Stimulated activated naive CD4-positive, alpha-beta T cell treated with Interleukin-2 at 50 U/mL for 16 hours (primary cell): ENCODE measurements at places on chromosomes 11 and 22.

- DNase-seq = no peak
These were observed 1.7 kb downstream of the OSBPL5 start for GRCh38 chr11:3163241-3163981.

DNA sequence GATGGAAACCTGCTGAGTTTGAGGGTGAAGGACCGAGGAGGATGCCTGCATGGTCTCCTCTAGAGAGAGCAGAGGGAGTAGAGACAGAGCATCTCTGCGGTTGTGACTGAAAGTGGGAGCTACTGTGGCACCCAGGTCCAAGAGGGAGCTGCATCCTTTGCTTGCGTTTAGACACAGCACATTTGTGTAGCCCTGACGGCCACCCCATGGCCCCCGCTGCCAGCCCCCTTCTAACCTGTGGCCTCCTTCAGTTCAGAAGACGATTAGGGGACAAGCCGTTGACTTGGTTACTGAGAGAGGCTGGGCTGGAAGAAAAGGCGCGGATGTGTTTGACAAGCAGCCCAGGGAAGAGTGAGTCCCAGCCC lies 690.9 kb downstream of the BRD1 start:
- DNase-seq = no peak

- DNase-seq = no peak
These were observed 27.6 kb upstream of the PAMR1 start for GRCh38 chr11:35553021-35553420.

- DNase-seq = no peak
These were observed 149.4 kb downstream of the DBX1 start for GRCh38 chr11:20010851-20011225.

DNA sequence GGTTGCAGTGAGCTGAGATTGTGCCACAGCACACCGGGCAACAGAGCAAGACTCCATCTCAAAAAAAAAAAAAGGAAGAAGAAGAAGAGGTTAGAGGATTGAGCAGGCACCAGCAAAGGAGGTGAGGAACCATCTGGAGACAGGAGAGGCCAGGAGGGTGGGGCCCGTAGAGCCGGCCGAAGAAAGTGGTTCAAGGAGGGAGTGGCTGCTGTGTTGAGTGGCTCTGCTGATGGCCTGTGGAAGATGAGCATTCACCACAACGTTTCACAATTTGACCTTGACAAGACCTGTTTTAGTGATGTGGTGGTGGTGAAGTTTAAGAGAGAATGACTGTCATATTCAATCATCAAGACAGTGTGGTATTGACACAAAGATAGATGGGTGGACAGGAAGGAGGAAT lies 6.8 kb upstream of the CTSD start:
- DNase-seq = no peak

GRCh38 chr11:101765932-101766331 lies 148.9 kb upstream of the CEP126 start:
- DNase-seq = no peak

DNA sequence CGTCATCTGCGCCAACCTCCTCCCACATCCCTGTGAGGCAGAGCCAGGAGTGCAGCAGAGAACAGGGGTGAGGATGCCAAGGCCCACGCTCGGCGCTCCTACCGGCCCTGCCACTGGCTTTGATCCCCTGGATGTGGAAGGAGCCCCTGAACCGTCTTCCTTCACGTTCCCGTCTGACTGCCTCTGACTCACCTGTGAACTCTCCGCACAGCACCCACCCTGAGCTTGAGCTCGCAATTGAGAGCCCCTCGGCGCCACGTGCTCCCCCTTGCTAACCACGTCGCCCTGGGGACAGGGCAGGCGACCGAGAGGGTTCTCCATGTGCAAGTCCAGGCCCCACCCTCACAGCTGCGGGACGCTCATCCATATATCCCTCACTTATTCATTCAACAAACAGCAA lies 645.3 kb downstream of the BRD1 start:
- DNase-seq = no peak

GRCh38 chr11:115613986-115614632 lies 109.9 kb upstream of the CADM1 start:
- no peak for DNase-seq

- no peak for DNase-seq
These were observed 3.0 kb upstream of the SOX6 start for GRCh38 chr11:16359369-16359768.

GRCh38 chr11:112499153-112499880 lies 238.7 kb upstream of the PLET1 start:
- no peak for DNase-seq

- no peak for DNase-seq
These were observed 20.3 kb upstream of the PGM2L1 start for GRCh38 chr11:74418509-74418895.

- DNase-seq = no peak
These were observed 53.0 kb upstream of the LRRC32 start for GRCh38 chr11:76723548-76723947.
